ENCODE measurements at places on chromosomes 13 and 19.

GRCh38 chr19:29326351-29326750 lies 113.4 kb upstream of the UQCRFS1 start:
- DNase-seq: no peak

- DNase-seq: no peak
Observed at GRCh38 chr19:14511229-14511593, 7.0 kb downstream of the DNAJB1 start.

- DNase-seq: no peak
Observed at GRCh38 chr19:7124782-7125181, 55.3 kb downstream of the ZNF557 start.

DNA sequence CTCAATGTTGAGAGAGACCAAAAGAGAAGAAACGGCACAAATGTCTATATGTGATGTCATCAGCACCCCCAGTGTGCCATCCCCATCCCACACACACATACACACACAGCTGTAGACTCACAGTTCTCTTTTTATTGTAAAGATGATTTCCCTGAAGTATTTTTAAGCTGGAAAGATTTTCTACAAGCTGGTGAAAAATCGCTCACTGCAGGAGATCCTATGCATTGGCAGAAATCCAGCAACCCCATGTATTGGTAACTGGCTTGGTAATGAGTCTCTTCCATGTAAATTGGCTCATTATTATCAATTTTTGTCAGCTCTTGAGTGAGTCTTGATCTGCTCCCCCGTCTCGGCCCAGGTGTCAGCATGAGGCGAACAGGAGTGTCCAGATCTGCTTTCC lies 107.1 kb upstream of the UQCRFS1 start:
- DNase-seq: no peak

- no peak for DNase-seq
Observed at GRCh38 chr13:45162821-45163220, 38.0 kb downstream of the KCTD4 start.

DNA sequence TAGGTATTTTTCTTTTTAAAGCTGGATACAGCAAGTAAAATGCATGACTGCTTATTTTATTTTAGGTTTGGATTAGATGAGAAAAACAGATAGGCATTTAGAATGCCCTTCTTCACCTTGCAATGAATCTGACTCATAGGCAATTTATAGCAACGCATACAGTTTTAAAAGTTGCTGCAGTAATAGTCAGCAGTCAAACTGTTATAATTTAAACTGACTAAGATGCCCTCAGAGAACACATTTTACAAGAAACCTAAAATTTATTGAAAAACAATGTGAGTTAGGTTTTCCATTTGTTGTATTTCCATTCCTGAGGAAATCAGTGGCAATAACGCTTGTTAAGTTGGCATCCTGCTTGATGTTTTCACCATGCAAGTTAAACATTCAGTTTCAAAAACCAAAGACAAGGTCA lies 1128.2 kb upstream of the PCDH9 start:
- DNase-seq: no peak

DNA sequence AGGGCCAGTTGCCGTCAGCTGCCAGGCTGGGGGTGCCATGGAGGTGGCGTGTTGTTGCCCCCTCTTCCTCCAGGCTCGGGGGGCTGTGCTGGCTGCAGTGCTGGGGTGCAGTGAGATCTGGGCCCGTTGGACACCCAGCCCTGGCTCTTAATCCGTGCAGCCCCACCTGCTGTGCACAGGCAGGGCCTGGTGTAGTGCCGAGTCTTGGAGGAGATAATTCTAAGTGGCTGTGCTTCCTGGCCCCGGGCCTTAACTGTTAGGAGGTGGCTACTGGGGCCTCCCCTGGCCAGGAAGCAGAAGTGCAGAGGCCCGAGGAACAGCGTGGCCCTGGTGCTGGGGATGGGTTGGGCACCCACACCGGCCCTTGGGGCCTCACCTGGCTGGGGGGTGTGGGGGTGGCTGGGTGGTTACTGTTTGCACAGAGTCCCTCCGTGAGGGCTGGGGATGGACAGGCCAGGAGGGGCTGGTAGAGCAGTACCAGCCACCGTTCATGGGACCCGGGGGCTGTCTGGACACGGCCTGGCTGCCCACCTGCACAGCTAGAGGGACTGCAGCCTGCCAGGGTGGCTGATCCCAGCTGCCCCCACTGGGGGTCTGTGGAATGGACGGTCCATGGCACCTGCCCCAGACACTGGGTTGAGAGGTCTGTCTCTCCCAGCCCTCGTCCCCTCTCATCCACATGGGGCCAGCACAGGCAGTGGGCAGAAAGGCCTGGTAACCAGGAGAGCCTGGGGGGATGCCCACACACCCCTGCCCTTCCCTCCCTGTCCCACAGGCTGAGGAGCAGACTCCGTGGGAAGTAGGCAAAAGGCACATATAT lies 3.3 kb downstream of the GPX4 start:
- no peak for DNase-seq

- DNase-seq: no peak
Observed at GRCh38 chr13:30708541-30708940, 26.8 kb upstream of the ALOX5AP start.

- no peak for DNase-seq
Observed at GRCh38 chr19:14821937-14822336, 13.0 kb downstream of the OR7A5 start.

- DNase-seq: no peak
Observed at GRCh38 chr13:107977071-107977574, 238.2 kb downstream of the LIG4 start.

DNA sequence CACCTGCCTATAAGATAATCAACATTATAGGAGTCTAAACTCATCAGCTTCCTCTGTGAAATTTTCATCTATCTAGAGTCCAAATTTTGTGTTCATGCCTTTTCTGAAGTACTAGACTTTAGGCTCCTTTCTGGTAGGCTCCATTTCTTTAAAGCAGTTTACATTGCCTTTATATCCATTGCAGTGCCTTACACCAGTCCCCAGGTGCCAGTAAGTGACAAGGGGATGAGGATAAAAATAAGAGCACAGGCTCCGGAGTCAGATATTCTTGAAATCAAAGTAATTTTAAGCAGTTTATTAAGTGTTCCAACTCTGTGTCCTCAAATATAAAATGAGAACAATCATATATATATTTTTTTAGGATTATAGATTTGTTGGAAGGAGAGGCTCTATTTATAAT lies 10.6 kb upstream of the CYSLTR2 start:
- no peak for DNase-seq

GRCh38 chr19:30314805-30315155 lies 57.4 kb upstream of the ZNF536 start:
- DNase-seq: no peak

DNA sequence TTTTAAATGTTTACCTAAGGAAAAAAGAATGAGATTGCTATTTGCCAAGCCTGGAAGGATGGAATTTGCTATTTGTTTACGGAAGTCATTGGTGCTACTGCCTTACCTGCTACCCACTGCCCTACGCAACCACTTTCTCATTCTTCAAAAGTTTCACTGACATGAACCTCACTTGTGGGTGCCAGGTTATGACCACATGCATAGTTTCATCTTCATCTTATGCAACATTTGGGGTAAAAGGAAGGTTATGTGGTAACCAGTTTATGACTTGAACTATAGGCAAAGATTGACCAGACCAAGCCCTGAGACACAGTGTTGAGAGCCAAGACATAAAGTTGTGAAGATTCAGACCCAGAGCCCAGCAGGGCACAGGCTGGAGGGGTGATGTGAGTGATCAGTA lies 142.5 kb downstream of the LACC1 start:
- no peak for DNase-seq

GRCh38 chr19:1829958-1830357 lies 17.9 kb upstream of the ATP8B3 start:
- DNase-seq: no peak

DNA sequence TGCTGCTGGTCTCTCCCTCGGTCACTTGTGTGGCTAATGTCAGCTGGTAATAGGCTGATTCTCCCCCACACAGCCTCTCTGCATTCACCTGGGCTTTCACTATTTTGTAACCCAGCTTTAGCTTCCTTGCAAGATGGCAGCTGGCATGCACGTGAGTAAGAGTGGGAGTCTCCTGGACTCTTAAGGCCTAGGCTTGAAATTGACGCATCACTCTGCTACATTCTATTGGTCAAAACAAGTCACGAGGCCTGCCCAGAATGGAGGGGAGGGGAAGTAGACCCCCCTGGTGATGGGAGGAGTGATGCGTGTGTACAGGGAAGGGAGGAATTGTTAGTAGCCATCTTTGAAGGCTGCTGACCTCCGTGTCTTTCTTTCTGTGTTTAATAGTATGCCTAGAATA lies 24.9 kb upstream of the PNMA8B start:
- DNase-seq: no peak

DNA sequence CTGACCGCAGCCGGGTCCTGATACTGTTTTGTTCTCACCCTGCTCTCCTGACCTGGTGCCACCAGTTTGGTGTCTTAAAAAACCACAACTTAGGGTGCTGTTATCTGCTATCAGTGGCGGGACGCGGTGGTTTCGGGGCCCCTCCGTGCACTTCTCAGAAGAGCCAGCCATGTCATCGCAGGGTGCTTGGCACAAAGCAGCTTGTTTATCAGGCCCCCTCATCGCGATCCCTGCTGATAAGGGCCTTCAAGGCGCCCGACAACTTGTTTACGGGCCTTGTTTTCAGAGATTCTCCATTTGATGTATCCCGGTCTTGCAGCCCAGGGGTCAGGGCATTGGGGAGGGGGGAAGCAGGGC lies 58.1 kb upstream of the KLF2 start:
- peak; percentile 70 for DNase-seq

DNA sequence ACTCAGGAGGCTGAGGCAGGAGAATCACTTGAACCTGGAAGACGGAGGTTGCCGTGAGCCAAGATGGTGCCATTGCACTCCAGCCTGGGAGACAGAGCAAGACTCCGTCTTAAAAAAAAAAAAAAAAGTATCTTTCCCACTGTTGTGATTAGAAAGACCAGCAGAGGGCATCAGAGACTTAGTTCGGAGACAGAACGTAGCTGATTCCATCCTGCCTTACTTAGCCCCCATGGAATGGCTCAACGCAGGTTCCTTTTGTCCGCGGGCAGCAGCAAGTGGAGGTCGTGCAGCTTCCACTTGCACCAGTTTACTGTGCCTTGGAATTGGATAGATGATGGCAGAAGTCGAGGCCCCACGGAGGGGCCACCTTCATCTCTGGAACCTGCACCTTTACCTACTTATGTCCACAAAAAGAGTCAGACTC lies 8.1 kb downstream of the TIMM29 start:
- peak; percentile 77 for DNase-seq

DNA sequence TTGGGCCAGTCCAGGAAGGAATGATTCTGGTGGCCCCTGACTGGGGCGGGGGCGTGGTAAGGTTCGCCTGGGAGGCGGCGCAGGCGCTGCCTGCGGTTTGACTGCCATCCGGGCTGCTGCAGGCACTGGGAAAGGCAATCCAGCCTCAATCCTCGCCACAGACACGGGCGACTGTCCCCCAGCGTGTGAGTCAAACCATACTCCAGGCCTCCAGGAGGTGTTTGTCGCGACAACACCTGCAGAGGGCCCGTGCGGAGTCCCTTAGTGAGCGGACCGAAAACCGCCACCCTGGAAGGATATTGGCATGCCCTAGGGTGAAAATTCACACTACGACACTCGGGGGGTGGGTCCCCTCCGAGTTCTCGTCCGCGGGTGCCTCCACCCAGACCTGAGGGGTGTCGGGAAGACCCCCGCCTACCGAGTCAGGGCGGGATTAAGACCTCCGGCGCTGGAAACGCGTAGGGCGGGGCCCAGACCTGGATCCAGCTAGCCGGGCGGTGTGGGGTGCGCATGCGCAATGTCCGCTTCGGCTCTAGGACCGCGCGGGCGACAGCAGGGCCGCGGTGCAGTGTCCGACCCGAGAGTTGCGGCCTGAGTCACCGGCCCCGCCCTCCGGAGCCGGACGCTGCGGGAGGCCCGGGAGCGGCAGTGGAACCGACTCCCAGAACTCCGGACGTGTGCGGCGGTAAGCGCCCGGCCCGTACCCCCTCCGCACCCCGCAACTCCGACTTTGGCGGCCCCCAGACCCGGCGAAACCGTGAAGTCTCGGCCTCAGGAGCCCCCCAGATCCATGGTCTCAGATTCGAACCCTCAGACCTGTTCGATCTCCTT lies at the start of gene CAPNS1:
TSS of gene CAPNS1 (plus strand) at position 594 of the 831 bp plus-strand sequence. CDS start 946 bp downstream, outside the sequence.
- peak; percentile 85 for DNase-seq

DNA sequence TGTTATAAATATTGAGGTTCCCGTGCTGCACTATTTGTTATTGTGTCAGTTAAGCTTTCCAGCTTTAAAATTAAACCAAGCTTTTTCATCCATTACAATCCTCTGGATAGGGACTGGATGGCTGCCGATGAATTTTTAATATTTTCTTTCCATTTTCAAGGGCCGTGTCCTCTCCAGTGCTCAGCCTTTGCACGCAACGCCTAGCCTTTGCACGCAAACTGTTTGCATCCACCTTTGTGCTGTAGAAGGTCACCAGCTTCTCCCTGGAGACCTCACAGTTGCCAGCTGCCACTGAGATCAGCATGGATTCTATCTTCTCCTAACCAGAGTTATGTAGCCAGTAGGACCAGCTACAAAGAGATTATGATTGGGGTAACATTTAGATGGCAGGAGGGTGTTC lies 240.5 kb downstream of the SLC7A1 start:
- no peak for DNase-seq

Data from T-cell (primary cell).